ENCODE measurements at places on chromosomes 12 and 14. TPM values are rescaled to one million over a fixed set of nuclear protein-coding genes. Genes with fewer than 3 reads are reported as not detected.

GRCh38 chr14:75484711-75485429 is 37.4 kb upstream of the BATF start:
- no peak for DNase-seq

GRCh38 chr14:74324931-74325361 is 22.2 kb upstream of the ABCD4 start:
- no peak for DNase-seq

DNA sequence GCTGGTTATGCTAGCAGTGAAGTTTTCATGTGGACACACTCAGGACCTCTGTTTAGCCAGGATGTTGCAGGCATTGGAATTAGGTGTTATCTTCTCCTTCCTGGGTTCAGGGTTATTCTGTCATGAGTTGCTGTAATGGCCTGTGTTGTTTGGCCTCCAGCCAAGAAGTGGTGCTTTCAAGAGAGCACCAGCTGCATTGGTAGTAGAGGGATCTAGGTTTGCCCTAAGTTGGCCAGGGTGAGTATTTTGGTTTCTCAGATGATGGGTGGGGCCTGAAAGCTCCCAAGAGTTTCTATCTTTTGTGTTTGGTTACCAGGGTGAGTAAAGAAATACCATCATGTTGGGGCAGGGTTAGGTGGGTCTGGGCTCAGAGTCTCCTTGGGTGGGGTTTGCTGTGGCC is 2.7 kb upstream of the GZMH start:
- no peak for DNase-seq

GRCh38 chr12:79844693-79845092 is 90.2 kb downstream of the PPP1R12A start:
- DNase-seq: no peak

DNA sequence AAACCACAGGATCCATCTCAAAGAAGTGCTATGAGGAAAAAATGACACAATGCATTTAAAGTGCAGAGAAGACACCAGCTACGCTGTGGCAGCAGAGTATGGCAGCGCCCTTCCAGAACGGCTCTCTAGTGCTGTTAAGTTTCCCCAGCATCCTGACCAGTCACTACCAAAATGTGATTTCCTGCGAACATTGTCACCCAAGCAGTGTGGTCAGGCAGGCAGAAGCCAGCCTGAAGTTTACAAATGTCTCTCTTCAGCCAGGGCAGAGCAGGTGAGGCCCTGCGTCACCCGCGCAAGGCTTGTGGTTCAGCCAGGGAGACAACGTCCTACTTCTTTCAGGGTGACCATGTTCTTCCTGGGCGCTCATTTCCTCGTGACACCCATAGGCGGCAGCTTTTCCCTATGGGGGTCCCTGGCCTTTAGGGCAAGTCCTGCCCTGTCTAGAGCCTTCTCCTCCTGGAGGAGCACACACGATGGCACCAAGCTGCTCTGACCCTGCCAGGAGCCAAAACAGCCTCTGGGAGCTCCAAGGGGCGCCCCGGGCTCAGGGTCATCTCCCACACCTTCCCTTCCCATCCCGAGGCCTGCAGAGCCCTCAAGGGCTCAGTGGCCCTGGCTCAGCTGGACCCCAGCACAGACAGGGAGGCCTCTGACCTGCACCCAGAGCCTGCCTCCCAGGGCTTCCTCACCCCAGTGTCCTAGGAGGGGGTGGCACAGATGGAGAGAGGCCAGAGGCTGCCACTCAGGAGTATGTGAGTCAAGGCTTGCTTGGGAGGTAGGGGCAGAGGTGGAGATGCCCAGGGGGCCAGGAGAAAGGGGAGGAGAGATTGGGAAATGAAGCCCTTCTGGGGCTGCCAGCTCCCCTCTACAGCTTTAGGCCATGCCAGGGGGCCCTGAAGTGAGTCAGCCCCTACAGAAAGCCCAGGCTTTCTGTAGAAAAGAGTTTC is 41.9 kb downstream of the PSMA6 start:
- no peak for DNase-seq

GRCh38 chr12:101117842-101118241 is 92.2 kb downstream of the SLC5A8 start:
- DNase-seq: no peak

DNA sequence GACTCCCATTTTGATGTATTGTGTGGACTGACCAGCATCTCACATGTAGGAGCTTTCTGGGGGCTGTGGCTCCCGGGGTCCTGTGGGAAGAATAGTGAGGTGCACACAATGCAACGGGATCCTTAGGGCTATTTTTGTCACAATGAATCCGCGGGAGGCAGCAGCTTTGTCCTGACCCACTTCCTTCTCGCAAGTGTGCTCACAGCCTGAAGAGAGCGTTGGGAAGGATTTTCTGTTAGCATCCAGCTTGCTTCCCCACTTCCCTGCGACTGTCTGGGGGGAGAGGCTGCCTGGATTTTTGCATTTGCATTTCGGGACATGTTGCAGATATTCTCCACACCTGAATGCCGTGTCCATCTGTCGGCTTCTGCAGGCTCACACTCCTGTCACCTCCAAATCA is 31.9 kb downstream of the FZD10 start:
- DNase-seq: no peak

GRCh38 chr14:31270196-31270772 is 62.7 kb upstream of the HECTD1 start:
- DNase-seq: no peak

DNA sequence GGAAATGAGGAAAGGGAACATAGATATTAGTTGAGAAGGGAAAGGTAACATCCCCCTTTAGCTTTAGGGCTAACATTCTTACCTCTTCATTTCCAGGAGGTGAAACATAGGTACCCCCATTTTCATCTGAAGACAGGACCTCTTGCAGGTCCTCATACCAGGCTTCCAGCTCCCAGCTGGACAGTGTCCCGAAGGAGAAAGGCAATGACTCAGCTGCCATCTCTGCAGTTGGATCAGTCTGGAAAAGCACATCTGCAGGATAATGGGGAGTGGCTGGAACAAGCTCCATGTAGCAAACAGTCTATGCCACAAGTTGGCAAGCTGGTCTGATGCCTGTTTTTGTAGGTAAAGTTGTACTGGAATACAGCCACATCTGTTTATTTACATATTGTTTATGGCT is 3.1 kb downstream of the DDIT3 start:
- no peak for DNase-seq

GRCh38 chr12:93176165-93176564 is 201.6 kb upstream of the NUDT4 start:
- no peak for DNase-seq

- no peak for DNase-seq
These were observed 28.3 kb downstream of the ETV6 start for GRCh38 chr12:11677752-11678151.

- no peak for DNase-seq
These were observed 101.3 kb downstream of the SLC6A15 start for GRCh38 chr12:84811291-84811690.

DNA sequence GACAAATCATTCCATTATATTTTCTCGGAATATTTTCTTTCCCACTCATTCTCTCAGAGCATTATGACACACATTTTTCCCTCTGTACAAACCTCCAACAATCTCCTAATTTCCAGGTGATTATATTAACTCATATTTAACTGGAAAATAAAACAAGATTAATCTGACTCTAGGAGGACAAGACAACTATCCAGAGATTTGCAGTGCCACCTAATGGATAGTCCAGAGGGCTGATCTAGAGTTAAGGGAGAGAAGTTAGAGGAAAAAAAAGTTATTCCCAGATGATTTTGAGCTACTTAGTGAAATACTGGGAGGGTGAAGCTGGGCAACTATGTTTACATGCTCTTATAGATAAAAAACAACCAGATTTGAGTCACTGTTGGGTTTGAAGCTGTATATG is 161.7 kb downstream of the ALX1 start:
- no peak for DNase-seq

GRCh38 chr14:95876761-95877538 is at the start of gene TUNAR:
Gene TUNAR, plus strand, starts transcription at chr14:95876832.
- DNase-seq: no peak

- no peak for DNase-seq
These were observed 154.6 kb upstream of the GRIN2B start for GRCh38 chr12:14135996-14136395.

NELL2 gene
- 31.4 TPM for polyA plus RNA-seq

KRT82 gene
- polyA plus RNA-seq: not detected

NGB gene
- polyA plus RNA-seq: not detected

SERPINA1 gene
- 98.6 TPM for polyA plus RNA-seq

DENND5B gene
- polyA plus RNA-seq: 8.6 TPM

B4GALNT1 gene
- polyA plus RNA-seq: 1.6 TPM

PSMC1 gene
- polyA plus RNA-seq: 117 TPM

RHOJ gene
- 60.0 TPM for polyA plus RNA-seq

GUCY2C gene
- 0.55 TPM for polyA plus RNA-seq

PPP1R36 gene
- polyA plus RNA-seq: 0.90 TPM

OTX2 gene
- not detected for polyA plus RNA-seq

RCOR1 gene
- polyA plus RNA-seq: 65.7 TPM
